HEK293T (cell line): ENCODE measurements at places on chromosomes 7 and 10.

DNA sequence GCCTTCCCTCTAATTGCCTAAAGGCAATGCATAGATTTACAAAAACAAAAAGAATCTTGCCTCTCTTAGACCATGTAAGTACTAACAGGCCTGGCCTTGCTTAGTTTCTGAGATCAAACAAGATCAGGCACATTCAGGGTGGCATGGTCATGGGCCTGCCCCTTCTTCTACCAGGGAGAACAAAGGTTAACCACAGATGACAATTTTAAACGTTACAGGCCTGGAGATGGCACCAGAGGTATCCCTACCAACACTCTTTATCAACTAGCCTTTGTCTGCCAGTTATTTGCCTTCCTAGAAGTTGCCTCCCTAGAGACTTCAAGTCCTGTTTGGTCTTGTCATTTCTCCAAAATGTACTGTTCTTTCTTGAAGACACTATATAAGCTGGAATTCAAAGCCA lies 252.6 kb downstream of the DOCK4 start:
- no peak for DNase-seq

DNA sequence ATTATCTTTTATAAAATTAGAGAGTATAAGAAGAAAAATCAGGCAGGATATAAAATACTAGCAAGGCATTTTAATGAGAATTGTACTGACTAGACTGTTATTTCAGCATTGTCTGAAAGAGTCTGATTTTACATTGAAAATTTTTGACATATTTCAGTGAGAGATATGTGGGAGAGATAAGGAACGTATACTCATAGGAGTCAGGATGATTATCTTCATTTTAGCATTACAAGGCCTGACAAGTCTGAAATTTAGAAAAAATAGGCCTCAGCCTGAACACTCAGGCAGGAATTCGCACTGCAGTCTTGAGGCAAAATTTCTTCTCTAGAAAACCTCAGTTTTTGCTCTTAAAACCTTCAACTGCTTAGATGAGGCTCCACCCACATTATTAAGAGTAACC lies 386.0 kb downstream of the HGF start:
- no peak for DNase-seq

DNA sequence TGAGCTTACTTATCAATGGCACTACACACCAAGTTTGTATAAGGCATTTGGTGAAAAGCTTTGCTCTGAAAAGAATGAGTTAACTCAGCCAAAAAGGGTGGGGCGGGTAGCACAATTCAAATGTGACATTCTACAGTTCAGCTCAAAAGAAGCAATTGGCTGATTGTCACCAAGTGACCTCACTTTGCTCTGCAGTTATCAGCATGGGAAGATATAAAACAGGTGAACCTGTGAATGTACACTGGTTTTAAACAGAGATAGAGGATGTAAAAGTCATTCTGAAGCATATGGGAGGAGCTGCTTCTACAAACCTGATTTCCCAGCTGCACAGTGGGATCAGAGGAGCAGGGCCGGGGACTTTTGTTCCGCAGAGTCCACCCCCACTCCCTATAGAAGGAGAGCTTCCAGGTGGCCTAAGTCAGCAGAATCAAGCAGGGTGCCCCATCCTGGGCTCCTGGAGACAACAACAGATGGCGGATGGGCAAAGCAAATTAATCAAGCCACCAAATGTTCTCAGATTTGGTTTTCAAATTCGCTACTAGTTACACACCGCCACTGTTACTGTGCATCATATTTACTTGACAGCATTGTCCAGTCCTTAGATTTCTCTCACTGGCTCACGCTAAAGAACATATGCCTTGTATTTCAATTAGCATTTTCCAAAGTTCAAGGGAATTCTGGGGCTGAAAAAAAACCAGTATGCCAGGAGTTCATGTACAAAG lies 27.5 kb upstream of the NPVF start:
- DNase-seq = no peak

- DNase-seq = peak; percentile 34
Observed at GRCh38 chr10:71623098-71623985, 96.2 kb downstream of the C10orf105 start.

DNA sequence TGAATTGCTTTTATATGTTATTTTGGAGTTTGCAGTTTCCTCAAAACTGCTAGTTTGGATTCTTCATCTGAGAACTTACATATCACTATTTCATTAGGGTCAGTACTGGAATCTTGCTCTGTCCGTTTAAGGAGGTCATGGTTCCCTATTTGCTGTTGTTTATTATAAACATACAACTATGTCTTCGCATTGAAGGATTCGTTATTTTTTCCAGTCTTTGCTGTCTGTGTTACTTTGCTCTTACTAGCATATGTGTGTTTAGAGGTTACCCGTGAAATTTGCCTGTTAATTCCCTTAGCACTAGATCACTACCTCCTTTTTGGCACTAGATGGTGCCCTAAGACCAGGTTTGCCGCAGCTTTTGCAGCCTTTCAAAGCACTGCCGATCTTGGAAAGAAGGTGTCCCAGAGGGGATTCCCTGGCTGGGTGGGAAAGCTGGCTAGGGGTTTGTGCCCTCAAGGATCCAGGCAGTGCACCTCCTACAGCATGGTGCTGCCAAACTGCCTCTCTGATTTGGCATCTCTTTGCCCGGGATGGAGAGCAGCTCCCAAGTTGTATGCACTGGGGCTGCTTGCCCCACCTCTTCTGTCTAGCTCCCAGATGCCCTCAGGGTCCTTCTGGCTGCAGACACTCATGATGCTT lies 103.1 kb upstream of the APBB1IP start:
- peak; percentile 70 for DNase-seq

DNA sequence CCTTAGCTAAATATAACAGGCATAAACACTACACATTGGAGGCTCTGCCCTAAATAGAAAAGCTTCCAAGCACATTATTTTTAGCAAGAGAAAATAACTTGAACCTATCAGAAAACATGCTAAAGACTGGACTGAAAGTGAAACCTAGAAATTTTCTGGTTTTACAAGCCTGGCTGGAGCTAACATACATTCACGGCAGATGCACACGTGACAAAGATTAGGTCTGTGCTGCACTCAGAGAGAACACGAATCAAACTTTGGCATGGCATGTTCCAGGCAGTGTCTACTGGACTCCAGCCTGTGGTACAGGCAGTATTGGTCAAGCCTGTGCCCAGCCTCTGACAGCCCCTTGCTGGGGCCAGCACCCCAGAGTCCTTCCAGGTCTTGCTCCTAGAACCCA lies 94.1 kb upstream of the PCBD1 start:
- DNase-seq = no peak

DNA sequence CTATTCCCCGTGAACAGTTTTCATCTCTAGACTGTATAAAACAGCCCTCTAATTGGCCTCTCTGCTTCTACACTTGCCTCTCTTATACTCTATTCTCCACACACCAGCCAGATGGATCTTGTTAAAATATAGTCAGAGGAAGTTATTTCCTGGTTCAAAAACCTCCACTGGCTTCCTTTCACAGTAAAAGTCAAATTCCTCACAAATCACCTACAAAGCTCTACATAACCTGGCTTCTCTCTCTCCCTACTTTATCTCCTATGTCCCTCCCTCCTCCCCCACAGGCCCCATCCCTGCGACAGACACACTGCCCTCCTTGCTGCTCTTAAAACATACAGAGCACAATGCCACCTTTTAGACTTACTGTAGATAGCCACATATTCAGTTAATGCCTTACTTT lies 60.1 kb downstream of the TPK1 start:
- DNase-seq = no peak

DNA sequence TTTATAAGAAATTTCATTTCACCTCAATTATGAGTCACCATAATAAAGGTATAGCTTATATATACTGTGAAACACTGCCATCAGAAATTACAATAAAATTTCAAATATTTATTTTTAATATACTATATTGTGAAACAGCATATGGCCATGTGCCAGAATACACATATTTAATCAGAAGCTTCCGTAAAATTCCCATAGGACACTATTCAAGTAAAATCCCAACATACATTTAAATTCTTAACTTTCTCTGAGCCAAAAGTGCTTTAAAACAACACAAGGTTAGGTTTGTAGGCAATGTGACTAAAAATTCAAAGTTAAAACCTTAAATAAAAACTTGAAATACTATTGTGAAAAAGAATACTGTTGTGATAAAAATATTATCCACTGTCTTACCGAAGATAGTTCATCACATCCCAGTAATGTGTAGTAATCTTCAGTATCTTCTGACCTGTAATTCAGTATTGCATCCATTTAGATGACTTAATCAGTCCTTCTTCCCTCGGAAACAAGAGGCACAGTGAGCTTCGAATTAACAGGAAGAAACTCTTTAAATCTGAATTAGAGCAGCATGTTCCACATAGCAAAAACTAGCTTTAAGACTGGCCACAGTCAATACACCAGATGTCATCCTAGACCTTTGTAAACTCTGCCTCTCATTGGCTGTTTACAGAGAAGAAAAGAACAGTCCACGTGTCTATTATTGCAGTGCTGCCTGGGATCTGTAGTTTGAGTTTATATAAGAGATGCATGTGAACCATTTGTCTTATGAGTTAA lies at the start of gene DNAJC12:
TSS of gene DNAJC12 (minus strand) at position 648 of the 774 bp plus-strand sequence. CDS start at position 471, 177 bp downstream.
- peak; percentile 69 for DNase-seq

DNA sequence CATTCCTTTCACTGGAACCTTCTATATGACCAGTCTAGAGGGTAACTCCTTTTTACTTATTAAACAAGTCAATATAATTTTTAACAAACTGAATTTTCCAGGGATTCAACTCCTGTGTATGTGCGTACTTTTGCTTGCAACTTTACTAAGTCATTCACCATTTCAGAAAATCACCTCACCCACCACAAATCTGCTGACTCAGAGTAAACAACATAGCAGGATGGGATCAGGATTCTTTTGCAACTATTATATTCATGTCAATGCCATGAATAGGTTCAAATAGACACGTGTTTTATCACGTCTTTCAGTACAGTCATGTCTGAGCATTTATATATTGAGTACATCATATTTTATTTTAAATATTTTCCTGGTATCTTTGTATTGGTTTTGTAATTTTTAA lies 14.5 kb downstream of the CTTNBP2 start:
- no peak for DNase-seq

DNA sequence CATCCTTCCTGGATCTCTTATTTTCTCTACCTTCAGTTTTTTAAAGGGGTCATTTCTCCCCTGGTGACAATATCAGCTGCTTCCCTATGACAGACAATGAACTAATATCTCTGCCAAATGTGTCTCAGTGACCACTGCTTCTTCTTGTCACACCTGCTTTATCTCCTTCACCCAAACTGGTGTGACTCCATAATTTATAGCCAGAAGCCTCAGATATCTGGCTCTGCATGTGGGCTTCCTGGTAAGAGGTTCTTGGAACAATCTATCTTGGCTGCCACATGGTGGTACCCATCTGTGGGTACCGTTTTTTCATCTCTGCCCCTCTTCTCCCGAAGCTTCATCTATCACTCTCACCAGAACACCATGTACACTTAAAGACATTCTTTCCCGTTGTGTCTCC lies 37.0 kb downstream of the CPVL start:
- DNase-seq = no peak

DNA sequence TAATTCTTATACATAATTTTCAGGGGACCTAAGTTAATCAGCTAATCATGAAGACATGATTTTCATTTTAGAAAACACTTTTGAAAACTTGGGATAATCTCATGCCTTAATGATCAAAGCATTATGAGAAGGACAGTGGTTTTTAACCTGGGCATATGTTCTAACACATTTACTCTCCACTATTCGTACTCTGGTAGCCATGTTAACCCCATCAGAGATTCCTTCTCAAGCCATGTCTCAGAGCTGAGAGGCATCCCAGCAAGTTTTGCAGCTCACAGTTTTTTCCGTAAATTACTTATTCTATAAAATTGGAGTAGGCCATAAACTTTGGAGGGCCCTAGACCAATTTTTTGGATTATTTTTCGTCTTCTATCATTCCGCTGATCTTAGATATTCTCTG lies 15.7 kb downstream of the AKR1C1 start:
- no peak for DNase-seq

DNA sequence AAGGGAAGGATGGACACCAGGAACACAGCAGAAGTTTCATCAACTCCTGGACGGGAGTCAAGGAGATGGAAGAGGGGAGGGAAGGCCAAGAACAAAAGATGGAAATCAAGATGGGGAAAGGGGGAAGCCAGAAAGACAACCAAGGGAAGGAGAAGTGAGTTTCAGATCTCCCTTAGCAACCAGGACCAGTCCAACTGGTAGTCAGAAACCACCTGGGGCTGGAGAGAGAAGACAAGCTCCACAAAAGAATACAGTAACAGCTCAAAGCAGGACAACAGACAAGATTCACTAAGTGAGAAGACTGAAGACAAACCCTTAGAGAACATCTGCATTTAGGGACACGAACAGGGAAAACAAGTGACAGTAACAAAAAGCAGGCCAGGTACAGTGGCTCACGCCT lies 30.6 kb downstream of the CDCA7L start:
- no peak for DNase-seq

GRCh38 chr7:151079199-151079910 lies 1.3 kb downstream of the FASTK start:
- no peak for DNase-seq

- no peak for DNase-seq
Observed at GRCh38 chr7:116277070-116277469, 66.7 kb downstream of the TES start.

- DNase-seq = no peak
Observed at GRCh38 chr10:118790058-118790457, 35.3 kb upstream of the CACUL1 start.
